ENCODE measurements at places on chromosomes 1 and 21.

DNA sequence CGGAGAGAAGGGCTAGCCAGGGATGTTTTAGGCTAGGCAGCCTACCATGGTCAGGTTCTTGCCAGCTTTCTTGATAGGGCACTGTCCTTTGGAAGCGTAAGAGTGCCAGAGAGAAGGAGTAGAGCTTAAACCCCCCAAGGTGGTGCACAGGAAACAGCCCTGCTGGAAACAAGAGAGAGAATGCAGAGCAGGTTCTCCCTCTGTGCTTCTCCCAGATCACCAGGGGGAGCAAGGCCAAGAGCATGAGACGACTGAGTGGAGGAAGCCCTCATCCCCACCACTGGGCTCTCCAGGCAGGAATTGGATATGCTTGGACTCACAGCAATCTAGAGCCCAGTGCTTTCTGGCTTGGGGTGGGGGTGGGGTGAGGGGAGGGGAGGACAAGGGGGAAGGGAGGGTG is 49.8 kb downstream of the ATP2B4 start:
- no peak for DNase-seq

DNA sequence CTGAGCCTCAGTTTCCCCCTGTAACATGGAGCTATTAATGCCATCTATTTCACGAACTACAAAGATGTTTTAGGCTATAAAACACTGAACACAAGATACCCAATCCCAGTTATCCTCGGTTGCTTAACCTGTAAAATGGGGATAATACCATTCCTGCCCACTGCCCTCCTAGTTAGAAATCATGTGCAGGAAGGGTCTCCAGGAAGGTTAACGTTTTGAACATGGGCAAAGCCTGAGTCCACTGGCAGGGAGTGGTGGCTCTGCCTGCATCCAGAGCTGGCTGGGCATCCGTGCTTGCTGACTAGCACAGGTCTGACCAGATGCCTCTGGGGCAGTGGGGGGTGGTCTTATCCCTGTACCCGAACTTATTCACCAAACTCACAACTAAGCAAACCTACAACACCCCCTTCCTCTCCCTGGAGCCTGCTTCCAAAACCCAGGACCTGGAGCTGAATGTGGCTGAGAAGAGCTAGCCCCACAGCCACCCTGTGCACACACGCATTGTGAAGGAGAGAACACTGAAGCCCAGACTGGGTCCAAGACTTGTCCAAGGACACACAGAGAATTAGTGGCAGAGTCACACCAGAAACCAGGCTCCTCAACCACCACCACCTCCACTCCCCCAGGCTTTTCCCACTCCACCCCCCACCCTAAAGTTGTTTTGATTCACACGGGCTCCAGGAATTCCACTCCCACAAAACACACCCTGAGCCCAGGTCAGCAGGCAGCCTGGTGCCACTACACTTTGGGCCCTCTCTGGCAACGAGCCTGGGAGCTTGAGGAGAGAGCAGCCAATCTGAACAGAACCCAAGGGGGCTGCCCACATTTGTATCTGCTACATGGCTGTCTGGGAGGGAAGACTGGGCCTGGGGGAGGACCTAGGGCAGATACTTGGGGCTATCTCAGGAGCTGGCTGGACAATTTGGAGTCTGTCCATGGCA is 1.6 kb downstream of the E2F2 start:
- no peak for DNase-seq

DNA sequence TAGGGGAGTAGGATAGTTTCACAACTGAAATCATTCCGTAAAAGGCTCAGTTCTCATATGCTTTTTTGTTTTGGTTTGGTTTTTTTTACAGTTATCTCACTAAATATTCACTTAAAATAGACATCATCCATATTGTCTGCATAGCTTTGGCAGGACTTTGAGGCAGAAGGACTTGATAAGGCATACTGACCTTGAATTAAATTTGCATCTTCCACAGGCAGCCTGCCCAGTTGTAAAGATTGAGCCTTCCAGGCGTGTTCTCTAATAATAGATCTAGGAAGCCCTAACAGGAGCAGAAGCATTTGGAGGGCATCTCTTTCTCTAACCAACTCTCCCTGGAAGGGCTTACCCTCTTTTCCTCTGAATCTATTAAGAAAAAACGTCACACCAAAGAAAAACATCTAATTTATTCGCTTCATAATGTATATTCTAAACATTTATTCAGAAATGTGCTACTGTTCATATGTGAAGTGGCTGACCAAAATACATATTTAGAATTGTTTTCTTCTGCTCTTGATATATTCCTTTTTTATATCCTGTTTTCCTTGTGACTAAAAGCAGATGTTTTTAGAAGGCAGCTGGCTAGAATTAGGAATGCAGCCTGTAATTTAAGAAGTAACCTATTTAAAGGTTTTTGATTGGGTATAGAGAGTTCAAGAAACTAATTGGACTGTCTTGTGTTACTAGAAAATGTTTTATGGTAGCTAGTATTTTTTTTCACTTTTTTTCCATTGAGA is 20.2 kb downstream of the DESI2 start:
- no peak for DNase-seq

DNA sequence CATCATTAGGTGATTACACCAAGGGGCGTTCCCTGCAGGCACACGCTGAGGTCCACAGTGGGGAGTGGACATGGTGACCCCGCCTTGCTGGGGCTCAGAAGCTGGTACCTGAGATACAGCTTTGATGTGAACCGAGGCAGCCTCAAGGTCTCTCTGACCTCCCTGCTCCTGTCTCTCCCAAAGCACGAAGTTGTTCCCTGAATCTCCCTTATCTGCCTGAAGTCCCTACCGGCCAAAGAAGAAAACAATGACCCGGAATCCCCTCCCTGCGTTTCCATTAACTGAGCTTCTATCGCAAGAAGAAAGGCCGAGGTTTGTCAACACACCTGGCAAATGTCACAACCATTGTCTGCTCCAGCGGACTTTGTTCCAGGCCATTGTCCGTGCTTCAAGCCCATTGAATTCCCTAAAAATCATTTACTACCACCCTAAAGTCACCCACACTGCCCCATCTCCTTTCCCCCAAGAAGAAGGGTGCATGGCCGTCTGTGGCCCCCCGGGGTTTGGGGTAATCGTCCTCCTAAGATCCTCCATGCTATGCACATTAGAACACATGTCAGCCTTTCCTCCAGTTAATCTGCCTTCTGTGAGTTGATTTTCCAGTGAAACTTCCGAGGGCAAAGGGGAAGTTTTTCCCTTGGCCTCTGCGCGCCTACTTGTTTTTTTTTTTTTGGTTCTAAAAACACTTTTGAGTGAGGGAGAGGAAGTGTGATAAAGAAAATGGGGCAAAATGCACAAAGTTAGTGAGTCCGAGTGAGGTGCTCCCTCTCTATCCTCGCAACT is 48.1 kb upstream of the COL18A1 start:
- DNase-seq: no peak

DNA sequence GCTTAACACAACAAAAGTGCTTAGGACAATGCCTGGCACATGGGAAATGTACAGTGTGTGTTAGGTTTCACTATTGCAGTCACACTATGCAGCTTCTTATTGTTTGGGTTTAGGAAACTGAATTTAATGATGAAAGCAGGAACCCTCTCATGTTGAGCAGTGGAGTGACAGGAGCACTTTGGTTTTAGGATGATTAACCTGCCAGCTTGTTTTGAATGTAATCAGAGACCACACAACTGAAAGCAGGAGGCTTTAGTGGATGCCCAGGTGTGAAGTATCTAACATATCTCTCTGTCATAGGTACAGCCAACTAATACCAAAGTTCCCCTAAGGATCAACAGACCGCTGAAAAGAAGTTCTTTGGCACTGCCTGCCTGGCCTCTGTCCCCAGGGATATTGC is 406.9 kb upstream of the USP24 start:
- no peak for DNase-seq

DNA sequence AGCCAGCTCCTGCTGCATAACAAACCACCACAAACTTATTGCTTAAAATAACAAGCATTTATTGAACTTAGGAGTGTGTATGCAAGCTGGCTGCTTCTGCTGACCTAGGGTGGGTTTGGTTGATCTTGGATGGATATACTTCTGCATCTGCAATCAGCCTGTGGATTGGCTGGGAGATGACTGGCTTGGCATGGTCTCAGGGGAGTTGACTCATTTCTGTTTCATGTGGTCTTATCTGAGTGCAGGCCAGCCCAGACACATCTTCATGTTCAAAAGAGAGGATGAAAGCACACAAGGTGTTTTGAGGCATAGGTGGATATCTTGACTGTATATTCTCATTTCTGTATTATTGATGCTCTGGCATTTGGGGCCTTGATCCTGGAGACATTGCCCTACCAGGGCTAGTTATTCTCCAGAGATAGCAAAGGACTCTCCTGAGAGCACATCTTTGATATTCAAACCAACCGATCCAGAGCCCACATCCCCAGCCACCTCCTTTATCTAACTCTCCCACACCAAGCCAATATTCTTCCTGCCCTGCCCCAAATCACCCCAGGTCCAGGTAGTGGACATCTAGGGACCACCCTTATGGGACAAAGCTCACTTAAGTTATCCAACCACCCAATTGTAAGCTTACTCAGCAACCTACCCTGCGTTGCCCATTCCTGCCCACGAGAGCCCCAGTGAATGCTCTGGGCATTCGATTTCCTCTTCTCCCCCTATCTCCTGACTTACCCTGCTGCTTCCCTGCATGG is 350.8 kb downstream of the PTPRU start:
- no peak for DNase-seq

DNA sequence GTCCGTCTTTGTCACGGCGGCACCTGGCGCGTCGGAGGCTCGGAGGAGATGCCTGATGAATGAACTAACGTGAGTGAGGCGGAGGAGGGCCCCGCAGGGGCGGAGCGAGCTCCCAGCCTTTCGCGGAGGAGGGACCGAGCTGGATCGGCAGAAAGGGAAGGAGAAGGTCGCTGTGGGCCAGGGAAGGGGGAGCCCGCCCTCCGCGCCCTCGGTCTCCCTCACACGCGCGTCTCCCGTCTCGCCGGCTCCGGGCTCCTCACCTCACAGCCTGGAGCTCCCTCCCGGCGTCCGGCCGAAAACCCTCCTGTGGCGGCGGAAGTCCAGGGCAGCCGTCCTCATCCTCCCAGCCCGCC is 519 bp downstream of the ZNF496 start:
- DNase-seq: peak; percentile 43

DNA sequence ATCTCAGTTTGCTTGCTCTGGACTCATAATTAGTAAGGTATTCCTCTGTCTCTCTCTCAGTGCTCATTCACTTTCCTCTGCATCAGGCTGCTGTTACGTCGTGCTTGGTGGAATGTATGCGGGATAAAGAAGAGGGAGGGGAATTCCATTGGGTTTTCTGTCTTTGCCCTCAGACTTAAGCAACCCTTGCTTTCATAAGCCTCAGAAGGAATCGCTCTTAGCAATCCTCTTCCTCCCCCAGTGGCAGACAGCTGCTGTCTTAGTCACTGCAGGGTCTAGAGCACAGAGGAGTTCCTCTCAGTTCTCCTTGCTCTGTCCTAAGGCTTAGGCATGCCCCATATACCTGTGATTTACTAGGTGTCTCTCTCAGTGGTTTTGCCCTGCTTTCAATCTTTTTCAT is 19.1 kb upstream of the NTMT2 start:
- DNase-seq: no peak

Data from T follicular helper cell (primary cell).